ENCODE measurements at places on chromosomes 2 and 18. TPM values are rescaled to one million over a fixed set of nuclear protein-coding genes. Genes with fewer than 3 reads are reported as not detected.

The SETBP1 gene
- 1.4 TPM for polyA plus RNA-seq

The DLGAP1 gene
- polyA plus RNA-seq: 0.11 TPM

The TUBB8B gene
- not detected for polyA plus RNA-seq

The EVA1A gene
- polyA plus RNA-seq: 0.19 TPM

The LONRF2 gene
- 3.0 TPM for polyA plus RNA-seq

DNA sequence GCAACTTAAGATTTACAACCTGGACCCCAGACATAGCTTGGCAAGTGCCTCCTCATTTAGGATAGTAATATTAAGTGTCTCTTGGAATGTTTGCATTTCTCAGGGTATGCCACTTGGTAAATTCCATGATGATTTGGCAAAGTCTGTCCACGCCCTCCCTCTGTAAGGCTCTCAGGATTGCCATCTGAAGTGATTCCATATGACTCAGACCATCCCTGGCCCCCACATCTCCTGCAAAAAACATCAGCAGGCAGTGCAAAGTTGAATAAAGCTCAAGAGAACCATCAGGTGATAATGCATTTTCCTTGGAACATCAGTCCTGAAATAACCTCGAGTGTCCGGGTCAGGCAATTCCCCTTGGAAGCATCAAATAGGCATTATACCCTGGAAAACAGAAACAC, 27.1 kb upstream of the PIEZO2 start:
- DNase-seq: no peak

DNA sequence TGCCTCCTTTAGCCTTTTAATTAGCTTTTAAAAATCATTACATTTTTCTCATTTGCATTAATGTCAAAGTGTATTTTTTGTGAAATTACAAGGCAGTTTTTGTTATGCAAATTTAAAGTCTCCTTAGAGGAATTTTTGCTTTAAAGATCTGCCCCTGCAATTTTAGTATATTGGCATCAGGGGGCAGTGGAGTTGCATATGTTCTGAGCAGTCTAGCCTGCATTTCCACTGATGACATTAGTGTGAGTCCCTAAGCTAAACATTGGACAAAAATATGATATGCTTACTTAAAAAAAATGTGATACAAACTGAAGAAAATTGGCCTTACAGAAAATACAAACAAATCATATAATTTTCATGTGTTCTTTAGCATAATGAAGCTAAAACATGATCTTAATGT, 426.5 kb downstream of the SLC4A3 start:
- DNase-seq: no peak

GRCh38 chr18:79687806-79688205, 8.2 kb downstream of the CTDP1 start:
- DNase-seq: no peak

GRCh38 chr2:240419723-240420122, 15.7 kb upstream of the GPC1 start:
- no peak for DNase-seq

DNA sequence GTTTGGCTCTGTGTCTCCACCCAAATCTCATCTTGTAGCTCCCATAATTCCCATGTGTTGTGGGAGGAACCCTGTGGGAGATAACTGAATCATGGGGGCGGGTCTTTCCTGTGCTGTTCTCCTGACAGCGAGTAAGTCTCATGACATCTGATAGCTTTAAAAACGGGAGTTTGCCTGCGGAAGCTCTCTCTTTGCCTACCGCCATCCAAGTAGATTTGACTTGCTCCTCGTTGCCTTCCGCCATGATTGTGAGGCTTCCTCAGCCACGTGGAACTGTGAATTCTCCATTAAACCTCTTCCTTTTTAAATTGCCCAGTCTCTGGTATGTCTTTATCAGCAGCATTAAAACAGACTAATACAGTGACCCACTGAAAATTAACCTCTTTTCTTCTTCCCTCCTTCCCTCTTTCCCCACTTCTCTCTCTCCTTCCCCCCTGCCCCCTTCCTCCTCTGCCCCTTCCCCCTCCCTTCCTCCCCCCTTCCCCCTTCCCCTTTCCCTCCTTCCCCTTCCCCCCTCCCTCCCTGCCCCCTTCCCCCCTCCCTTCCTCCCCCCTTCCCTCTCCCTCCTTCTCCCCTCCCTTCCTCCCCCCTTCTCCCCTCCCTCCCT, 818.8 kb downstream of the SLC4A3 start:
- DNase-seq: no peak

DNA sequence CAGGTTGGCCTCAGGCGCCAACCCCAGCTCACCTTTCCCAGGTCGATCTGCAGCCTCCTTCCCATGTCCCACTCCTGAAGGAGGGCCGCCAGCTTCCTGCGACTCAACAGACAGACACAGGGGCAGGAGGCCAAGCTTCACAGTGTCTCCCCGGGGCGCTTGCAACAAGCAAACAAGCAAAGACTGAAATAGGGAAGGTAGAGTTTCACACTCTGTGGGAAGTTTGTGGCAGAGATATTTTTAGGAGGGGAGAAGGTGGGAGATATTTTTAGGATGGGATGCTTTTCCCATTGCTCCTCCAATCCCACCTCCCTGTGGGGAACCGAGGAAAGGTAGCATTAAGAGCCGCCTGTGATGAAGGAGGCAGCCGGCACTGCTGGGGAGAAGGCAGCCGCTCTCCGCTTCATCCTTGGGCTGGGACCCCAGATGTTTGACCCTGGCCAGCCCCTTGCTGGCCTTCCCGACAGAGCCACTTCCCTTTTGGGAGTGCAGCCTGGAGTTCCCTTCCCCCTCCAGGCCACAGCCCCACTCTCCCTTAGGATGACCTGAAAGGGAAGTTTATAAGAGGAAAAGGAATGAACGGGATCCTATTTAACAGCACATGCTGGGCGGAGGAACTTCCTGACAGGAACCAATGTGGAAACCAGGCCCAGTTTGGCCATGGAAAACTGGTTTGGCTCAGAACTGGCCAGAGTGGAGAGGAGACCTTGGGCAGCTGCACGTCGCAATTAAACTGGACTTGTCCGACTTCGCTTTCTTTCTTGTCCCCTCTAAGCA, 142.2 kb upstream of the SMAD2 start:
- DNase-seq: peak; percentile 48

DNA sequence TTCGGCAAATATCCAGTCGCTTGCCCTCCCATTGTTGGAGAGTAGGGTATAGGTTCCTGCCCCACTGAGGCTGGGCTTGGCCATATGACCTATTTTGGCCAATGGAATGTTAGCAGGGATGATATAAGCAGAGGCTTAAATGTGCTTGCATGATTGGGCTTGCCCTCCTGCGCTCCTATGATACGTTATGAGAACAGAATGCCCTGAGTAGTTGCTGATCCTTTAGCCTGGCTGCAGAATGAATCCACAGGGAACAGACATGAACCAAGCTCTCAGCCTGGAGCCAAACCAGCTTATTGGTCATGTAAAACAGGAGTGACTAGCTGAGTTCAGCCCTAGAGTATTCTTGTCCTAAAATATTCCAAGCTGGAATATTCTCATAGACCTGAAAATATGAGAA, 34.8 kb upstream of the IMP4 start:
- DNase-seq: no peak

All from heart left ventricle (tissue), 16 donors.